Activated CD4-positive, alpha-beta memory T cell treated with anti-CD3 and anti-CD28 coated beads, Interleukin-2, amount 10 ng/mL, durations not matched to agents 7 days and 5 days (primary cell): ENCODE measurements at places on chromosomes 6 and 20.

DNA sequence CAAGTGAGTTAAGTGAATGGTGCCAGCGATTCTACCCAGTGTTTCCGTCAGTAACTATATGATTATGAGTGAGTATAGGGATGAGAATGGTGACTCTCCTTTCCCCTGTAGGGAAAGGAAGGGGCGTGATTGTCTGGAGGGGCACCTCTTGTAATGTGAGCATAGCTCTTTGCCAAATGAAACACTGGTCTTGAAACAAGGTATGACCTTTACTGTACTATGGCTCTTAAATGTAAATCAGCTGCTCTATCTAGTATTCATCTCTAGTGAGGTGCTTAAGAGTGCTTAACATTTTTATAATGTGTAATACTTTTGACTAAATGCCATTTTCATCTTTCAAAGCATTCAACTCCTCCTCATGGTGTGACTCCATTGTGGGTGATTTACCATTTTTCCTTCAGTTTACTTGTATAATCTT lies 11.0 kb downstream of the PANK2 start:
- no peak for DNase-seq

DNA sequence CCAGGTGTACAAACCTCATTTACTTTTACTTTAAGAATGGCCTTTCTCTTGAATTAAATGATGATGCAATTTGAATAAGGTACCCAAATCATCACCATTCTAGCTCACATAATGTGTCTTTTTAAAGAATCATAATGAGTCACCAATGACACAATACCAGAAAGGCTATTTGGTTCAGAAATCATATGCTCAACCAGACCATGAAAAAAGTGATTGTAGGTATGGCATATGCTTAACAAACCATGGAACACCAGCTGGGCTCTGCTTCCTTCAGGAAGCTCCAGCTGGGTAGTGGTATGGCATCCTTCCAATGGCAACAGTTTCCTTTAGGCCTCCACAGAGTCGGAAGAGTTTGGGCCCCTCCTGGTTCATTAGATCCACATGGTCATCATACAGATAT lies 128.2 kb downstream of the FRK start:
- no peak for DNase-seq

DNA sequence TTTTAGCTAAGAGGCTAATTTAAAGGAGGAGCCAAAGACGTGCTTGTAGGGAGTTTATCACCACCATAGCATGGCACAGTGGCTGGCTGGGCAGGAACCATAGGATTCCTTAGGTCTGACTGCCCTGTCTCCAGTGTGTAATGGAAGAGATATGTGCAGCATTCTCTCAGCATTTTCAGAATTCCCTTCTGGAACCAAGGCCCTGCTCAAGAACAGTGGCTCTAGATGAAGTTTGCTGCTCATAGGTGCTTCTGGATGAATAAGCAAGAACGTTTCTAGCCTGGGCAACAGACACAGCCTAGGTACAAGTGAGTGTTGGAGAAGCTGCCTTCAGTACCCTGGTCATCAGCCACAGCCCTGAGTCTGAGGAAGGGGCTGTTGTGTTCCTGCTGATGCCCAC lies 69.1 kb downstream of the LCA5 start:
- no peak for DNase-seq

DNA sequence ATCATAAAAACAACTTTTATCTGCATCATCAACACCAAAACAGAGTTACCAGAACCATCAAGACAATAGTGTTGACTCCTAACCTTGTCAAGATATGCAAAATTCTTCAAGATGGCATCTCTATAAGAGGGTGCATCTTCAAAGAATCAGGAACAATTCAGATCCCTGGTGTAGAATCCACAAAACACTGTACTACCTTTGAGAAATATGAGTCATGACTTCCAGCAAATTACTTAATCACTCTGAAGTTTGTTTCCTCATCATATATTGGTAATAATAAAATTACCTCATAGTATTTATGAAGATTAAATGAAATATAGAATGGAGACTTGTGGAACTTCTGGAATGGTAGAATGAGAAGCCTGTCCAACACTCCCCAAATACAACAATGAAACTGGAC lies 221.3 kb upstream of the SUPT3H start:
- no peak for DNase-seq

GRCh38 chr6:164322533-164322932 lies 908.0 kb downstream of the QKI start:
- DNase-seq = no peak

DNA sequence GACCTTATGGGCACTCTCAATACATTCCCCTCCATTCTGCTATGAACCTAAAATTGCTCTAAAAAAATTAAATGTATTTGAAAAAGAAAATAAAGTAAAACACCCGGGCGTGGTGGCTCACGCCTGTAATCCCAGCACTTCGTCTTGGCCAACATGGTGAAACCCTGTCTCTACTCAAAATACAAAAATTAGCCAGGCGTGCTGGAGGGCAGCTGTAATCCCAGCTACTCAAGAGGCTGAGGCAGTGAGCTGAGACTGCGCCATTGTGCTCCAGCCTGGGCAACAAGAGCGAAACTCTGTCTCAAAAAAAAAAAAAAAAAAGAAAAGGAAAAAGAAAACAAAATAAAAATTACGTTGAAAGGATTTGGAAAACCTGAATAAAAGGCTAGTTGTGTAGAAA lies 60.5 kb downstream of the CD164 start:
- DNase-seq = no peak

DNA sequence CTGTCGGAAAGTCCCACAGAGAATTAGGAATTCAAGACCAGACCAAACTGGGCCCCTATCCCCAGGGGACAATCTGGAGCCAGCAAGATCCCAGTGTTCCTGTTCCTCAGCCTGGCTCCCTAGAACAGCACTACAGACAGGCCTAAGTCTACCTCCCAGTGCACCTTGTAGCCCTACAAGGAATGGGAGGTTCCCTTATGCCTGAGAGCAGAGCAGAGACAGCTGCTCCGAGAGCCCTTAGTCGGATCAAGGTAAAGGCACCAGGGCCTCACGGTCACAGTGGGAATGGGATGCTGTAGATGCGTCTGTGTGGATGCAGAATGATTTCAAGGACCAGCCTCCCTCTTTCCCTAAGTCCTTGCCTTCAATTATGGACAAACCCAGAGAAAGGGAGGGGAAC lies 204.5 kb upstream of the STXBP5 start:
- no peak for DNase-seq

GRCh38 chr6:2266031-2266795 lies 20.8 kb upstream of the GMDS start:
- no peak for DNase-seq

DNA sequence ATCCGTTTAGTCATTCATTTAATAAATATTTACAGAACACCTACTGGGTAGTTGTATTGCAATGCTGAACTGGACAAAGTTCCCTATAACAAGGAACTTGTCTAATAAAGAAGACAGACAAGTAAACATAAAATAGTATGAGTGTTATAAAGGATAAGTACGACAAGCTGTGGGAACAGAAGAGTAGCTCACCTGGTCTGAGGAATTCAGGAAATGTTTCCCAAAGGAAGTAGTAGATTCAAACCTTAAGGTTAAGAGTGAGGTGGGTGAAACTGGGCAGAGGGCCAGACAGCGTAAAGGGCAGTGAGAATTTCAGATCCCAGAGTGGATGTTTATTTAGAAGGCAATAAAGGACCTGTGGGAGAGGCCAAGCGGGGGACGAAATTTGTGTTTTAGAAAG lies 72.3 kb upstream of the CD2AP start:
- DNase-seq = no peak

- no peak for DNase-seq
These were observed 36.9 kb upstream of the PLCB4 start for GRCh38 chr20:9031991-9032390.

GRCh38 chr6:109050447-109051102 lies 44.1 kb downstream of the SESN1 start:
- no peak for DNase-seq

- DNase-seq = no peak
These were observed 74.1 kb downstream of the PLEKHG1 start for GRCh38 chr6:150673720-150674346.

DNA sequence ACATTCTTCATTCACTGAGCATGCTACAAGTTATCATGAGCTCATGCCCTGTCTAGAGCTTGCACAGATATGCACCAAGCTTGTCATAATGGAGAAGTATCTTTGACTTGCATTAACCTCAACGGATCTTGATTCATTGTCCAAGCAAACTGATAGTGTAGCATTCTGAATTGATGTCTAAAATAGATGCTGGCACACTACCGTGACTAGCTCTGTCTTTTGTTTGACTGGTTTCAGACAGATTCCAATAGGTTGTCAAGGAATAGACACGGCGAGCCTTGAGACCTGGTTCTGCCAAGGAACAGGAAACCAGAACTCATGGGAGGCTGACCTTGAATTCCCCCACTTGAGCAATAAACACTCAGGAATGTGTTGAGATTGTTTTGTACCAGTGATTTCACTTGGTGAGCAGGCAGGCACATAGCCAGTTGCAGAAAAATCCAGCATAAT lies 1153.1 kb upstream of the GJE1 start:
- DNase-seq = no peak

DNA sequence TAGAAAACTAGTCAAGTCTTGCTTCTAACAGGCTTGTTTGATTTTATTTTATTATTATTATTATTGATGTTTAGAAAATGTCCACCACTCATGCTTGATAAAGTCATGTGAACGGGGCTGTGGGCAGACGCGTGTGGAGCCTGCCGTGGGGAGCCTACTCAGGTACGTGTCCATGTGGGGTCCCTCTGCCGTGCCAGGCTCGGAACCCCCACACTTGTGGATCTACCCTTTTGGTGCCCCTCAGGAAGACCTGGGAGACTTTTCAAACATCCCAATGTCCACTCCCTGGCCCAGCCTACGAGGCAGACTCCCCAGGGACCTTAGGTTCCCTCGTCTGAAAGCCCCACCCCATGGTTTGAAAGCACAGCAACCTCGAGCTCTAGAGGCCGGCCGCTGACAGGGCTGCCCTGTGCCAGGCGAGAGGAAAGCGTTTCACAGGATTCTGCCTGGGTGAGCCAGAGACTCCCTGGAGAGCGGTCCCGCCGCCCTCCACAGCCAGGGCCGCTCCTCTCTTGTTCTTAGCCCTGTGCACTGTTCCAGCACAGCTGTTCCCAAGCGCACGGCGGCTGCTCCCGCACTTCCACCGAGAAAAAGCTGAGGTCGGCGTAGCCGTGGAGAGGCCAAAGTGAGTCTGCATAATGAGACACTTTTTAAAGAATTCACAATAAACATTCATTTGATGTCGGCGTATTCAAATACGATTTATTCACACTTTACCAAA lies 249.7 kb downstream of the TTLL2 start:
- DNase-seq = peak; percentile 3

DNA sequence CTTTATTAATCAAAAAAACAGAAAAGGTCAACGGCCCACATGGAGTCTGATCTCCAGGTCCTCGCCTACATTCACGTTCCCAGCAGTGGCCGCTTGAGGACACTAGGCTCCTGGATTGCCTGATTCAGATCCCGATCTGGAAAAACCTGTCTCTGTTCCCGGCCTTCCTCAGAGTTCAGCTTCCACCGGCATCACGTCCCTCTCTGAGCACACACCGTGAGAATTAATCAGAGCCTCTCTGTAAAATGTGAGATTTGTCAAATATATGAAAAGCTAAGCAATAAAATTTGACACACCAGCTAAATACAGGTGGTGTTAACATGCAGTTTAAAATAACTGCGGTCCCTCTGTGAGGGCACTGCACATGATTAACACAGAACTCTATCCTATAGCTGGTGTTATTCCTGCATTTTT lies 122.8 kb upstream of the COL21A1 start:
- no peak for DNase-seq

DNA sequence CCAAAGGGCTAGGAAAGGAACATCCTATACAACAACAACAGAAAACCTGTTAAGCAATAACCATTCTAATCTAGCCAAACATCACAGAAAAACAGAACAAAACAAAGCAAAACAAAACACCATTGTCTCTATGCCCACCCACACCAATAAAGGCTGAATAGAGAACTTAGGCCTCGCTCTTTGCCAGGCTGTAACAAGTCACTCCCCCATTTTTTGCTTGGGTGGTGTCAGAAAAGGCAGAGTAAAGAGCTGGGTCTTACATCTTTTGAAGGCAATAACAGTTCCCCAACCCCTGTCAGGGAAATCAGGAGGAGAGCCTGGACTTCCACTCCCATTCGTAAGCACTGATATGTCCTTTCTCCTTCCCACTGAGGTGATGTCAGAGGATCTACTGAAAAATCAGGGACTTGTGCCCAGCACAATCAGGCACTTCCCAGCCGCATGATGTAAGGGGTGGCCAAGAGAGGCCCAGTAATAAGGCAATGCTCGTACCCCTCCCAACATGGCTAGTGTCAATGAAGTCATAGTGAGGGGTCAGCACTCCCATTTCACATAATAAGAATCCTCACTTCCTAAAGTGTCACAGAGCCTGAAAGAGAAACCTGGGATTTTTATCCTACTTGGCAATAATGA lies 31.0 kb downstream of the THEMIS start:
- no peak for DNase-seq

GRCh38 chr6:125793280-125793679 lies 2.5 kb downstream of the NCOA7 start:
- DNase-seq = no peak

DNA sequence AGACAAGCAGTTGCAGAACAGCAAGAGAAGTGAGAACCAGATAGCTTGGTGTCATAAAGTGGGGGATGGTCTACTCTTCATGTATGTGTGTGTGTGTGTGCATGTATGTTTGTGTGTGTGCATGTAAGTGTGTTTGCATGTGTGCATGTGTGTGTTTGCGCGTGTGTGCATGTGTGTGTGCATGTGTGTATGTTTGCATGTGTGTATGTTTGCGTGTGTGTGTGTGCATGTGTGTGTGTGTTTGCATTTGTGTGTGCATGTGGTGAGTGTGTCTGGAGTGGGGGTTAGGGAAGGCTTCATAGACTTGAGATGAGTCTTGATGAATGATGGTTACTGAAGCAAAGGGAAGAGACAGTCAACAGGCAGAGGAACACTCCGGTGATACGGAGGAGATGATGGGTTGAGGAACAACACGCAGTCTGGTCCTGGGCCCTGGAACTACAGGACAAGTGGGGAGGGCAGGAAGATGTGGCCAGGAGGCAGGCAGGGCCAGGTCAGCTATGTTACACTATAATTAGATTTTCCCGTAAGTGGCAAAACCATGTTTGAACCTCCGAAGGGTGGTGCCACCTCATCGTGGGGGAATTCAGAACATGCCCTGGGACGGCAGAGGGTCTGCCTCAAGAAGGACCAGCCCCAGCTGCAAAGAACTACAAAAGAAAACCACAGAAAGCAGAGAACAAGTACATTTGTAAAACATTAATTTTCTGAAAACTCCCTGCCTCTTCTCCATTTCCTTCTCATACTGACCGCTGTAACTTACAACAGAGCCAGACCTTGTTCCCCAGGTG lies 38.7 kb upstream of the PDE10A start:
- no peak for DNase-seq

DNA sequence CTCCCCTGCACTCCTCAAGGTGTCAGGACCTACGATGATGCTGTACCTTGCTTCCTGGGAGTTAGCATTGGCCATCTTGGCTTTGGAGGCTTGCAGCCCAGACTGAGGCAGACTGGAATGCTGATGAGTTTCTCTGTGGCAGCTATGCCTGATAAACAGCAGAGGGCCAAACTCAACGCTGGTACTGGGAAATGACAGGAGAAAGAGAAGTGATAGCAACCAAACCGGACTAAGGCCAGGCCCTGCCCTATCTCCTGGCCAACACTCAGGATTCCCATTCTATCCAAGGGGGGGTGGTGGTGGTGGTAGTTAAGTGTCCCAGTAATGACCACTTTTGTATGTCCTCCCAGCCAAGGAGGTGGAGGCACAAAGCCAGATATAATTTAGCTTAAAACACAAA lies 90.0 kb upstream of the DTNBP1 start:
- no peak for DNase-seq
